PC-9 (cell line): ENCODE measurements at places on chromosomes 7 and 10. TPM values are rescaled to one million over a fixed set of nuclear protein-coding genes. Genes with fewer than 3 reads are reported as not detected.

TMEM184A gene
- total RNA-seq, result 21.4 TPM in 2 replicates

- DNase-seq, result no peak
These were observed 10.9 kb upstream of the FIS1 start for GRCh38 chr7:101255796-101256195.

DNA sequence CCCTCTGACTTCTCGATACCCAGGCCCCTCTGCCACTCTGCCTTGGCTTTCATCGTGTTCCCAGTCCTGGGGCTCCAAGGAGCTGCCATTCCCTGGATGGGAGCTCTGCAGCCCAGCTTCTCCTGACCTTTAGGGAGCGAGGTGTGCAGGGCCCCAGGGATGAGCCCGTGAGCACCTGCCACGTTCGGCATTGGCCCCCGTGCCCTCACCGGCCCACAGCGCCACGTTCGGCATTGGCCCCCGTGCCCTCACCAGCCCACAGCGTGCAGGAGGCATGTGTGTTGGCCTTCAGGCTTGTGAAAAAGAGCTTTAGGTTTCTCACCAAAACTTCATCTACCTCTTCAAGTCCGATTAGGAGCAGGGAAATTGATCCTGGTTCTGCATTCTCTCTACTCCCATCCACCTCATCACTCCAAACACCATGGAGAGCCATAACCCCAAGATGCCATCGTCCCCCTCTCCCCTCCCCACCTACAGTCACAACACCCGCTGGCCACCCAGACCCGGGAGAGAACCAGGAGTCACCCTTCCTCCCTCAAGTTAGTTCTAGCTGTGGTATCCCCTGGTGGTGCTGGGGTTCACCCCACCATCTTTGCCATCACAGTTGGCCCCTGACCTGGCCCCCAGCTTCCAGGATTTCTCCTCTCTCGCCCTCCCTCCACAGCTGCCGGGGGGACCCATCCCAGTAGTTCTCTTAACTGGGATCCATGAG, 119.4 kb upstream of the NPS start:
- no peak for DNase-seq

DNA sequence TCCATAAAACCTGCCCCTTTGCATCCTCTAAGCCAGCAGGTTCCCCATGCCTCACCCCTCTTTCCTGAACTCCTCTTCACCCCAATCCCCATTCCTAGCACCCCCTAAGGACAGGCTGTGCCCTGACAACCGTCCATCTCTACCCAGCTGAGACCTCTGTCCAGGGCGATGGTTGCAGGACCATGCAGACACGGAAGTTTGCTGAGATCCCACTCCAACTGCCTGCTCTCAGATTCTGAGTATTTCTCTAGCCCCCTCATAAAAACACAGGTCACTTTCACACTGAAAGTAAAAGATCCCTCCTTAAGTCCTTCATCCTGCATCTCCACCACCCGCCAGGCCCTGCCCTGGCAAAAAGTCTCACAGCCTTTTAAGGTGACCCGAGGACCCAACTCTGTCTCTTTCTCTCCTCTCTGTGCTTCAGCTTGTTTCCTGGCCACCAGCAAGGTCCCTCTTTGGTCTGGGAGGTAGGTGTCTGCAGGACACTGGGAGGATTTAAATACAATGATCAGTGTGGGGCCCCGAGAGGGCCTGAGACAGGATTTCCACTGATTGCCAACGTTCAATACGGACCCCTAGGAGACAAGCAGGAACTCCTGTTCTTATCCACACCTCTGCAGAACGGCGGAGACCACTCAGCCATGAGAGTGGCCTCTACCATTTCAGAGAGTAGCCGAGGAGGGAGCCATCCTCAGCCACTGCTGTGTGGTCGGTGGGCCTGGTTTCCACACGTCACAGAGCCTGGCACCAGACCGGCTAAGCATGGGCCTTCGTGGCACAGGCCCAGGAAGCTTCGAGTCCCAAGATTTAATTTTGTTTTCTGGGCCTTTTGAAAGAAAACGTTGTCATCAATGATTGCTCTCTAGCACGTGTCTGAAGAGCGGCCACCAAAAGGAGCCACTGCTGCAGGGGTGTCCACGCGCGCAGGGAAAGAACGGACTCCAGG, 27.9 kb downstream of the CALML3 start:
- DNase-seq, result no peak

ARHGAP22 gene
- total RNA-seq, result 3.2 and 4.0 TPM in 2 replicates

LRRC61 gene
- 34.8 and 42.3 TPM in 2 replicates for total RNA-seq

DNA sequence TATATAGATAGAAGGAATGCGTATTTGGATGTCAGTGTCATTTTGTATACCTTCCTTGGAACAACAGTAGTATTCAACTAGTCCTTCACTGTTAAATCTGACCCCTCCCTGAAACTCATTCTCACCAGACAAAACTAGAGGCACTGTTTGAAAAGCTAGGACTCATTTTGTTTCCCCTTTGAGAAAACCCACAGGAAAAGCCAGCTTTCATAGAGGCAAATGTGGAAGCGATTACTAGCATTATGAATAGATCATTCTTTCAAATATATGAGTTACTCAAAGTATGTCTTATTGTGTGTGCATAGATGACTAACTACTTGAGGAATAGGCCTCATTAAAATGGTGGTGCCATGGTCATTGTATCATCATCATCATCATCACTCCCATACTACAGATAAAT, 1.9 kb upstream of the ASB15 start:
- no peak for DNase-seq

SYT15 gene
- 1.9 and 3.3 TPM in 2 replicates for total RNA-seq

NMT2 gene
- 10.9 and 11.0 TPM in 2 replicates for total RNA-seq

DNA sequence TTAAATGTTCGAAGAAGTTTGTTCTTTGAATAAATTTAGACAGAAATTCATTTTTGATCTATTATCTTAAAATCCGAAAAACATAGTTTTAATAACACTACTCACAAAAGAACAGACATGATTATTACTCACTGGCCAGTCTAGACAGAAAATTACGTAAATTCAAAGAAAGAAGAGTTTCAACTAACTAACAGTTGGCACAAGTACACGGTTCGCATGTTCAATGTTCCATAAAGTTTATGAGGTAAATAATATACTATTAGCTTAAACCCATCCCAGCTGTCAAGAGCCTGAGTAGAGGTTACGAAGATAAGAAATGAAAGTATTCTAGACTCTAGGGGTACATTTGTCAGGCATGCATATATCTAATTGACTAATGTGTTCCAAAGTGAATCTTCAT, 151.8 kb upstream of the ASAH2 start:
- no peak for DNase-seq

NACAD gene
- 0.15 and 0.24 TPM in 2 replicates for total RNA-seq

GRCh38 chr7:137091396-137091795, 222.9 kb downstream of the CHRM2 start:
- DNase-seq, result no peak

DNA sequence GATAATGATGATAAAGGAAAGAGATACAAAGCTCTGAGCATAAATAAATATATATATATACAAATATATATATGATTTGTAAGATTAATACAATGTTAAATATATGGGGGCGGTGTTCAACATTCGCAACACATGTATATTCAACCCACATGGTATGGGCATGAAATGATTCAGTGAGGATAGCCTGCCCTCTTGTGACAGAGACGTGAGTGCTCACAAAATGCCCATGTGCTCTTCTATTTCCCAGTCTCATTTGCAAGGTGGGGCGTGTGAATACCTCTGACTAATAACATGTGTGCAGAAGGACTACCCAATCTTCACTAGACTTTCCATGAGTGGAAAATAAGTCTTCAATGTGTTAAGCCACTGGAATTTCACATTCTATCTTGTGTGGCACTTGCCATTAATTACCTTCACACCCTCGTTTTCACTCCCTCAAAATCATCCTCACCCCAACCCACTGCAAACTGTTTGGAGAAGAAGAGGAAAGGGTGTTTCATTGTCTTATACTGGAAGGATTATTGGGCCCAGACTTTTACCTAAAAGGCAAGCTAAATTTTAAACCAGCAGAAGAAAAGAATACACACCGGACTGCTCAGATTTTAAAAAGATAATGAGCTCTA, 26.9 kb downstream of the ASAH2 start:
- DNase-seq, result peak; percentile 36

COBL gene
- total RNA-seq, result 49.4 and 51.4 TPM in 2 replicates

- peak; percentile 91 for DNase-seq
These were observed 12.0 kb downstream of the INPP5F start for GRCh38 chr10:119737823-119738222.

DNA sequence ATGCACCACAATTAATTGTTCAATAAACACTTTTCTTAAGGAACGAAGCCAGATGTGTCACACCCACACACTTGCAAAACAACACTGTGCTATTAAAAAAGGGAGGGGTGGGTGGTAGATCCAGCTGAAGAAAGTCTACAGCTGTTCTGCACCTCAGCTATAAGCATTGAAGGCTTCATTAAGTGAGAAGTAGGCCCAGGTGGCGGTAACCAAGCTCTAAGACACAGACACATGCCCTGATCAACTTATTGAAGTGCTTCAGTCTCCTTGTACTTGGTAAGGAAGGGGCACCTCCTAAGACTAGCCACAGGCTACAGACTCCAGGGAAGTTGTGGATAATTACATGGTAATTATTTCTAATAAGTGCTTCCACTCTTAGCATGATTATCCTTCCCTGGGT, 4.5 kb upstream of the CPVL start:
- no peak for DNase-seq

DNA sequence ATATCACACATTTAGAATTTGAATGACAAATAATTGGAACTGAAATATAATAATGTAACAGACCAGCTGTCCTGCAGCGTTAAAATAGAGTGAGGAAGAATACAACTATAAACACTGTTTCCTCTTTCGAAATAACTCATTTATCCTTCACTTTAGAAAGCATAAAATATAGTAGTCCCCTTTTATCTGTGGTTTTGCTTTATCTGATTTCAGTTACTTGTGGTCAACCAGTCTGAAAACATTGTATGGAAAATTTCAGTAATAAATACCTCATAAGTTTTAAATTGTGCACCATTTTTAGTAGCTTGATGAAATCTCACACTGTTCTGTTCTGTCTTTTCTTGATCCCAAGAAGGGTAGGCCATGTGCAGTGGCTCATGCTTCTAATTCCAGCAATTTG, 31.7 kb downstream of the POLR1F start:
- DNase-seq, result peak; percentile 28

DNA sequence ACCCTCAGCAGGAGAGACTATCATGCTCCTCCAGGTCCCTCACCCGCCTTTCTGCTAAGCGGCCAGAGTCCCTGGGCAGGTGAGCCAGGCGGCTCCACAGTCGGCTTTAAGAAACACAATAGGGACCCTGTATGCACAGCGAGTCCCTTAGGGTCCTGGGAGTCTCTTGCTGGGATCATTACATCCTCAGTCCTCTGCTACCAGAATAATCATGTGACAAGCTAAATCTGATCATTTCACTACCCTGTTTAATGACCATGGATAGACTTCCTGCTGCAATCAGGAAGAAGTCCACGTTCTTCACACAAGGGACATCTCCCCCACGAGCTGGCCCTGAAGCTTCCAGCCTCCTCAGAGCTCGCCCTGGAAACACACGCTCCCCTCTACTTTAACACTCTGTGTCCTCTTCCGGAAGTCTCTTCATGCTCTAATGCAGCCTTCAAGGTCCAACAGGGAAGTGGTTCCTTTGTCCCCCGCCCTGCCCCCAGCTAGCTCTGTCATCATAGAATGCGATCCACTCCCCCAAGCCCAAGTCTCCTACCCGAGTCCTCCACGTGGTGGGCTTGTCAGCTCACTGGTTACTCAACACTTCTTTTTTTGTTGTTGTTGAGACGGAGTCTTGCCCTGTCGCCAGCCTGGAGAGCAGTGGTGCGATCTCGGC, 101.5 kb downstream of the RNF216 start:
- no peak for DNase-seq

GRCh38 chr7:22043367-22043766, 97.7 kb upstream of the CDCA7L start:
- DNase-seq, result no peak

- DNase-seq, result no peak
These were observed 308.3 kb upstream of the KAT6B start for GRCh38 chr10:74518061-74518460.

ADGRA1 gene
- not detected in 2 replicates for total RNA-seq

GRCh38 chr7:99459087-99459486, 6.9 kb downstream of the ATP5MF start:
- no peak for DNase-seq

- no peak for DNase-seq
These were observed 721 bp downstream of the ARL3 start for GRCh38 chr10:102713539-102713813.

TEX47 gene
- not detected in 2 replicates for total RNA-seq

MALRD1 gene
- total RNA-seq, result not detected in 2 replicates

GRCh38 chr7:2802101-2802500, 42.0 kb downstream of the GNA12 start:
- DNase-seq, result peak; percentile 79

AKR1C8 gene
- 2.7 and 4.0 TPM in 2 replicates for total RNA-seq

- DNase-seq, result no peak
These were observed 307.3 kb downstream of the IPMK start for GRCh38 chr10:57960406-57960805.

FZD1 gene
- total RNA-seq, result 2.6 and 2.8 TPM in 2 replicates

LRMDA gene
- total RNA-seq, result not detected in 2 replicates

SLC13A1 gene
- not detected in 2 replicates for total RNA-seq

GRCh38 chr10:6721480-6721879, 141.4 kb upstream of the PRKCQ start:
- DNase-seq, result peak; percentile 66

- DNase-seq, result no peak
These were observed 49.3 kb upstream of the HBP1 start for GRCh38 chr7:107119376-107120105.

DNA sequence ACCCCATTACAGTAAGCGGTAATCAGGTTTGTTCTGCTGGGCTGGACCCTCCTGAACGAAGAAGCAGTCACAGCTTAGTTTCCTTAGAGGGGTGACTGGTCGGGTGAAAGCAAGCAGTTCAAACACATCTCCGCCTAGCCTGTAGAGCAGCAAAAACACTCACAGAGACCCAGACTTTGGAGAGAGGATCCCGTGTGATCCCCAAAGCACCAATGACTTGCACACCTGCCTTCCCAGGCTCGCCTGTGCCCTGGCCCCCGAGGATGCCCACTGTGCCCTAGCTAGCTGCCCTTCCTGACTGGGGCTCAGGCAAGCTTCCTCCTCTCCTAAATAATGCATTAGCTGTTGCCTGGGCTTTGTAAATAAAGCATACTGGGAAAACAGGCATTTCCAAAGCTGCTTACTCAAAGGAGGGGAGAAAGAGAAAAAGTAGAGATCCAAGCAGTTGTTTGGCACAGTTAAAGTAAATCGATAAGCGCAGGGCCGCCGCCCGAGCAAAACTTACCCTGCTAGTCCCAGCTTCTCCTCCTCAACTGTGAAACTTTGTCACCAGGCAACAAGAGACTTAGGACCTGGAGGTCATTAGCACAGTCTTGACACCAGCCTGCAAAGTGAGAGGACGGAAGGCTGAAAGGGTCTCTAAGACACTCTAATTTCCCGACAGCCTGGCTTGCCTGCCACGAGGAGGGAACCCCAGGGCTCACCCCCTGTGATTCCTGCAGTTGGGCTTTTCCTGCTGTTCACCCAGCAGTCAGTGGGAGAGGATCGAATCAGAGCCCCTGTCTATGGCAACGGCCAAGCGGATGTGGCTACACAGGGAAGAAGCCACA, 4.8 kb downstream of the LRRC18 start:
- no peak for DNase-seq

CALHM3 gene
- 12.5 and 13.1 TPM in 2 replicates for total RNA-seq

- peak; percentile 78 for DNase-seq
These were observed 81.8 kb downstream of the SPAG6 start for GRCh38 chr10:22427101-22427500.

CYP17A1 gene
- total RNA-seq, result not detected in 2 replicates
